ENCODE measurements at places on chromosomes 3 and 15.

- DNase-seq, result no peak
- H3K4me3 ChIP-seq, result no peak overlapping the region
- peak overlapping the region; percentile 87 for H3K27ac ChIP-seq
- H3K4me1 ChIP-seq, result no peaks in the 10 kb centered on the region
- H3K36me3 ChIP-seq, result peaks cover 14% of the 10 kb centered on the region
These were observed 60.3 kb downstream of the RGMA start for GRCh38 chr15:93028632-93029213.

DNA sequence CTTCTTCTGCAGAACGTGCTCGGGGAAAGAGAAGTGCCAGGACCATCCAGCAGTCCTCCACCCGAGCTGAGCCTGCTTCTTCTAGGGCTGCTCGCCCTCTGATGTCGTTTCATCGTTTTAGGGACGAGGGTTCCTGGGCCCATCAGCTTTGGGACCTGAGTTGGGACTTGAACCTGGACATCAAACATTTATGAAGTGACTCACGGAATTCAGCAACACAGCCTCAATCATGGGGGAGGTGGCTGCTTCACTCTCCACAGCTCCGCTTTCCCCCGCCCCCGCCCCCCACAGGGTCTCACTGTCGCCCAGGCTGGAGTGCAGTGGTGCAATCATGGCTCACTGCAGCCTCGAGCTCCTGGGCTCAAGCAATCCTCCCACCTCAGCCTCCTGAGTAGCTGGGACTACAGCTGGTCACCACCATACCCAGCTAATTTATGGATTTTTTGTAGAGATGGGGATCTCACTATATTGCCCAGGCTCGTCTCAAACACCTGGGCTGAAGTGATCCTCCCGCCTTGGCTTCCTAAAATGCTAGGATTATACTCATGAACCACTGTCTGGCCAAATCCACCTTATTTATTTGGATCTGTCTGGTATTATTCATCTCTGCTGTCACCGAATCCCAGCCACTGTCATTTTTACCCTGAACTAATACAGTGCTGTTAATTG, 725 bp upstream of the SCAMP2 start:
- H3K27me3 ChIP-seq, result no peaks in the 10 kb centered on the region
- peak overlapping the region; percentile 81 for H3K27ac ChIP-seq
- no peak for DNase-seq
- peaks cover 26% of the 10 kb centered on the region for H3K4me1 ChIP-seq
- peak overlapping the region; percentile 81 for H3K4me3 ChIP-seq
- no peaks in the 10 kb centered on the region for H3K36me3 ChIP-seq

- DNase-seq, result no peak
- no peak overlapping the region for H3K4me3 ChIP-seq
- no peaks in the 10 kb centered on the region for H3K36me3 ChIP-seq
These were observed 3.4 kb downstream of the PP2D1 start for GRCh38 chr3:20008646-20009045.

DNA sequence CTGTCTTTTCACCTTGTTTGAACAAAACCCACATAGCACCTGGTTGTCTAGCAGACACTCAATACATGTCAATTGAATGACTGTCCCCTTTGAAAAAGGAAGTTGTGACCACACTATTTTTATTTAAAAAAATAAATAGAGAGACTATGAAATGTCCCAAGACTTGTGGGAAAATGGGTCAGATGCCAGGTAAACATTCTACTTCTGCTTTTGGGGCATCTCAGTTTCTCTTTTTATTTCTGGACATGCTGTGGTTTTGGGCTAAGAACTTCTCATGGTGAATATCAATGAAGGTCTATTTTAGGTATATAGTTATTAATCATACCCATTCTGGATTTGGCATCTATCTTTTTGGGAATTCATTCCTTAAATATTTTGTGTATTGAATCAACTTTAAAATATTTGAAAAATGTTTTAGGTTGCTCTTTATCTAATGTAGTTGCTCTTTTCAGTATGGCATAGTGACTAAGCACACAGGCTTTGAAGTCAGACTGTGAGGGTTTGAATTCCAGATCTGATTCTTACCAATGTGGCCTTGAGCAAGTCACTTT, 4.4 kb downstream of the TMEM45A start:
- H3K36me3 ChIP-seq, result no peaks in the 10 kb centered on the region
- no peaks in the 10 kb centered on the region for H3K27me3 ChIP-seq
- DNase-seq, result no peak

Data from Caco-2 (cell line).